ENCODE measurements at places on chromosomes 2 and 18.

GRCh38 chr2:154698296-154698720 is at the start of gene KCNJ3:
Gene KCNJ3, plus strand, starts transcription at chr2:154698695. Its CDS starts 81 bp downstream, at chr2:154698776.
- DNase-seq, result no peak

- DNase-seq, result no peak
These were observed 219.8 kb downstream of the SH3BP4 start for GRCh38 chr2:235171550-235172031.

- no peak for DNase-seq
These were observed 1.4 kb downstream of the KRCC1 start for GRCh38 chr2:88053934-88054781.

DNA sequence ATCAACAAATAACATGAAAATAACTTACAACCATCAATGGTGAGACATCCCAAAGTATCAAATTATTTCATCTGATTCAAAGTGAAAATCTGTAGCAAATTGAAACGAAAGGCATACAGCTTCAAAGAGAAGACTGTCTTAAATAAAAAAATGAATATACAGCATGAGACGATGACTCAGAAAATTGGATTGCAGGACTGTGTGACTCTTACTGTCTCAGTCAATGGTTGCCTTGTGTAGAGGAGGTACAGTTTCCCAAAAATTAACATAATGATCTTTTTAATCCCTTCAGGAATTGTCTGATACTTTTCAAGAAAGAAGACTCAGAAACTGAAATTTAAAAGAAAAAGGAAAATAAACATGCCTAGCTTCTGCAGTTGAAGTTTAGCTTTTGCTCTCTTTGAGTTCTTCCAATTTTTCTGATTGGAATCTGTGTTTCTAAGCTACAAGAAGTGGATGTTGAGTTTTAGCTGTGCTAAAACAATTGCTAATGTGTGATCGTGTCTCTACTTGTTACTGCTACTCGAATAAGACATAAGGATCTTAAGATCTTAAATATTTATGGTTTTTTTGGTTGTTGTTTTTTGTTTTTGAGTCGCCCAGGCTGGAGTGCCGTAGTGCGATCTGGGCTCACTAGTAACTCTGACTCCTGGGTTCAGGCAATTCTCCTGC is 41.1 kb upstream of the EPB41L3 start:
- DNase-seq, result no peak

DNA sequence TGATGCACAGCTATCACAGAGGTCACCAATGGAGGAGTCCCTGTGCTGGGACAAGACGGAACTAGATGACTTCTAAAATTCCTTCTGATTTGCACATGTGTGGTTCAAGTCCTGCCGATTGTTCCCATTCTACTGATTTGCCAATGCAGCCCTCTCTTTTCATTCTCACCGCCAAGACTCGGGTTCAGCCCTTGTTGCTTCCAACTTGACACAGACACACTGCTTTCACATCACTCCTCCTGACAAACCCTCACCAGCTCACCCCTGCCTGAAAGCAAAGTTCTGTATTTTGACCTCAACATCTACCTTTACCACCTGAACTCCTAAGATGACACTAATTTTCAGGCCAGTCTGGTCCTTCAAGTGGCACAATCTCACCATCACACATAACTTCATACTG is 25.5 kb downstream of the REEP1 start:
- DNase-seq, result no peak

GRCh38 chr2:235756491-235756890 is 262.6 kb downstream of the AGAP1 start:
- no peak for DNase-seq

DNA sequence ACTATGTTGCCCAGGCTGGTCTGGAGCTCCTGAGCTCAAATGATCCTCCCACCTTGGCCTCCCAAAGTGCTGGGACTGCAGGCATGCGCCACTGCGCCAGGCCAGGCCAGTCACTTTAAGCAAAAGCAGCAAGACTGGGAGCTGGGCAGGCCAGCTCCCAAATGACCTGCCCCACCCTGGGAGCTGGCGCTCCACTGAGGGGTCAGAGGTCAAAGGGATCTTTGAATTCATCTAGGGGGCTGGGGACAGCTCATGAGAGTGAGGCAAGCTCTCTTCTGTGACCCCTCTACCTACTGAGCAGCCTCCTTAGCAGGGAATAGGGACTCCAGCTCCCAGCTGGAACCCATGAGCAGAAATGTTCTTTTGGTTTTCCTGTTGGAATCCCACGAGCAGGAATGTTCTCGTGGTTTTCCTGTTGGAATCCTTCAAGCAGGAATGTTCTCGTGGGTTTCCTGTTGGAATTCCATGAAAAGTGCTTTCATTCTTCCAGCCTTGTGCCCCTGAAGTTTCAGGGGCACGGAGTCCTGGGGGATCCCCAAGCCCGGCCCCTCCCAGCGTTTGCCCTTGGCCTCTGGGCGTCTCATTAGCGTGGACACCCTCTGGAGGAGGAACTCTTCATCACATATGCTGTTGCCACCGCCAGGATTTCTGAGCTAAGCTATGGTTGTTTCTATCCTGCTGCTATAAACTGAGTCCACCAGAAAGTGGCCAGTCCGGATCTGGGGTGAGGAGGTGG is 162.0 kb upstream of the HAAO start:
- DNase-seq, result no peak

GRCh38 chr2:135132314-135132713 is 80.2 kb downstream of the RAB3GAP1 start:
- no peak for DNase-seq

DNA sequence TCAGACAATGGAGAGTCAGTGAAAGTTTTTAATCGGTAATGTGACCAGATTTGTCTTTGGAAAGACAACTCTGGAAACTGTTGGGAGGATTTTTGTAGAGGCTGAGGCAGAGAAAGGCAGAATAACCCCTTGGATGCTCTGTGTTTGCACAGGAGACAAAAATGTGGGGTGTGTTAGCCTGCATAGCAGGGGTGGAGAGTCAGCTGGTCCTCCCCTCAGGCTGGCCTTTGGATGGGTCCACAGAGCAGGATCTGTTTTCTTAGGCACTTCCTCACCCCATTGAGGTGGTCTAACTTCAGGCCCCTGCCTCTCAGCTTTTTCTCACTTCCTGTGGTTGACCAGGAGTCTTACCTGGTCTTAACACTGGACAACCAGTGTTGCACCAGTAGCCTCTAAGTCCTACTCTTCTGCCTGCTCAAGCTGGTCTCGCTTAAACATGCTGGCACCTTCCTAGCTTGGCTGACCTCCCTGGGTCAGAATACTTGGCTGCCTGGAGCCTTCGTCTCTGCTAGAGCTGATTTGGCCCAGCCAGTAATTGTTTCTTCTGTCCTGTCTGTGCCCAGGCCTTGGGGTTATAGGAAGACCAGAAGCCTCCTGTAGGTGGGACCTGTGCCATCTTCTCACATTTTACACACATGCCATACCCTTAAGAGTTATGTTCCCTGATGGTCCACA is 259.8 kb upstream of the RASGRP3 start:
- DNase-seq, result no peak

DNA sequence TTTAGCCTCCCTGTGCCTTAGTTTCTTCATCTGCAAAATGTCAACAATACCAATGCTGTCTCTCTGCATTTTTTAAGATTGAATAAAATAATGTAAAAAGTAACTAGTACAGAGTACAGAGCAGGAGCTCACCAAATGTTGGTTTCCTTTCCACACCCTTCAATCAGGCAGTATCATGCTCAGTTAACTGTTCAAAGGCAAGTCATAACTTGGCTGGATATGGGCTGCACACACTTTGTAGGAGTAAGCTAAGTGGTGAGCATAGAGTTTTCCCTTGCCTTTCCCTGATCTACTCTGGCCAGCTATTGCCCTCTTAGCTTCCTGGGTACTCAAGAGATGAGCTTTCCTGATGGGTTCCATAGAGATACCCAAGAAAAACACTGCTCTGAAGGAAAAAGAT is 77.9 kb downstream of the CYBRD1 start:
- no peak for DNase-seq

GRCh38 chr2:101766871-101767739 is 69.6 kb downstream of the MAP4K4 start:
- no peak for DNase-seq

DNA sequence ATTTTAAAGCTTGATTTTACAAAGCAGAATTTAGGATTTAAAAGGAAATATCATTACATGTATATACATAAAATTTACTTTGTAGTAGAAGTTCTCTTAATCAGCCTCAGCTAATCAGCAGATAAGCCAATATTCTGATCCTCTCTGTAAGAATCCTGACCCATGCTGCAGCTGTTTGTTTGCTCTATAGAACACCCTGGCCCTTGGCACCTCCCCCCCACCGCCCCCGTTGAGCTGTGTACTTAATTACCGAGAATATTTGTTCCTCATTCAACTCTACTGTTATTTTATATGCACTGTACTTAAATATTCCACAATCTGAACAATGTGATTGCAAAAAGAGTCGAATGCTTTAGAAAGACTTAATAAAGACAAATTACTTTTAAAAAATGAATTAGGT is 98.0 kb downstream of the EVA1A start:
- DNase-seq, result no peak

- no peak for DNase-seq
These were observed 239.1 kb upstream of the BOD1L2 start for GRCh38 chr18:56907771-56908170.

DNA sequence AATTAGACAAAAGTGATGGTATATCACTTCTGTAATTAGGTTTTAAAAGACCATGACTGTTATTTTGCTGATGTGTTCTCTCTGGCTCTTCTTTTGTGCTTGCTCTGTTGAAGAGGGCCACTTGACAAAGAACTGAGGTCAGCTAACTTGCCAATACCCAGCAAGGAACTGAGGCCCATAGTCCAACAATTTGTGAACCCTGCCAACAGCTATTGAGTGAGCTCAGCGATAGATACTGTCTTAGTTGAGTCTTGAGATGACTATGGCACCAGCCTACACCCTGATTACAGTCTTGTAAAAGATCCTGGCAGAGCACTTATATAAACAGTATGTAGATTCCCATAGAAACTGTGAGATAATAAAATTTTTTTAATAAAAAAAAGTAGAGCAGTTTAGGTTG is 103.0 kb downstream of the BMPR2 start:
- DNase-seq, result no peak

GRCh38 chr2:180656455-180656847 is 324.0 kb upstream of the UBE2E3 start:
- DNase-seq, result no peak

DNA sequence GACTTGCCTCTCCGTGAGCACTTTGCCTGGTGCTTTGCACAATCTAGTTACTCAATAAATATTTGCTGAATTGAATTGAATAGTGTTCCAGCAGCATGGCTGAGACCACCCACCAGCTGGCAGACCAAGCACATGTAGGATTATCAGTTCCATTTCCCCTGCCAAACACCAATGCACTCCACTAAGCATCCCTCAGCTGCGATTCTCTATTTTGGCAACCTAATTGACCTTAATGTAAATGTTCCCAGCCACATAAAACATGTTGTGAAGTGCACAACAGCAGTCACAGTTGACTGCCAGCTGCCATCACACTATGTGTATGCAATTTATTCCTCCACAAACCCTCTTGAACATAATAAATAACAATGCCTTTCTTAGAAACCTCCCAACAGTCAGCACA is 1879.4 kb upstream of the PIK3C3 start:
- no peak for DNase-seq

DNA sequence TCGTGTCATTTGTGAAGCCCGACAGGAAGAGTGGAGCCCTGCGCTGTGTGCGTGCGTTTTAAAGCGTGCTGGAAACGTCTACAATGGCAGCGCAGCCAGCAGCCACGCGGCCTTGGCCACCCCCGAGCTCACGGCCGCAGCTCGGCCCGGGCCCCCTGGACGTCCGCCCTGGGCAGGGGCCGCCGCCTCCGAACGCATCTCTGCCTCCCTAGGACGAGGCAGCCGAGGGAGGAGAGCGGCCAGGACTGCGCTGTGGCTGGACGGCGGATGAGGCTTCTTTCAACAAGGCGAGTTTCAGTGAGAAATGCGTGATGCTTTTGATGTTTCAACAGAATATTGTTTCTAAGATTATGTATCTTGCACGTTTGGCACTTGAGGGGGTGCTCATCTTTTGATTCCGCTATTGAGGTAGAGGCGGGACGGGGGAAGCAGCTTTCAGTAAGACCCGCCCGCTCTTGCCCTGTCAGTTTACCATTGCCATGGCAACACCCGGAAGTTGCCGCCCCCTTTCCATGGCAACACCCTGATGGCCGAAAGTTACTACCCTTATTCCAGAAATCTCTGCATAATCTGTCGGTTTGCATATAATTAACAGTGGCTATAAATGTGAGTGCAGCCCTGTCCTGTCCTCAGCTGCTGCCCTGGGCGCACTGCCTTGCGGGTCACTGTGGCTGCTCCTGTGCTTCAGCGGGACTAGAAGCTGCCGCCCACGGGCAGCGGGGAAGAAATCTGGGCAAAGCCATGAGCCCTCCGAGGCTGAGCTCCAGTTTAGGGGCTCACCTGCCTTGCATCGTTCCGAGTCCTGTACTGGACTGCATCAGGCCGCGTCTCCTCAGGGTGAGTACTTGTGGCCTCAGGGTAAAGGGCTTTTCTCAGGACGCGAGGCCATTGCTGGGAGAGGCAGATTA is 38.6 kb downstream of the ADNP2 start:
- no peak for DNase-seq

GRCh38 chr2:4732560-4732959 is 959.6 kb upstream of the SOX11 start:
- DNase-seq, result no peak

DNA sequence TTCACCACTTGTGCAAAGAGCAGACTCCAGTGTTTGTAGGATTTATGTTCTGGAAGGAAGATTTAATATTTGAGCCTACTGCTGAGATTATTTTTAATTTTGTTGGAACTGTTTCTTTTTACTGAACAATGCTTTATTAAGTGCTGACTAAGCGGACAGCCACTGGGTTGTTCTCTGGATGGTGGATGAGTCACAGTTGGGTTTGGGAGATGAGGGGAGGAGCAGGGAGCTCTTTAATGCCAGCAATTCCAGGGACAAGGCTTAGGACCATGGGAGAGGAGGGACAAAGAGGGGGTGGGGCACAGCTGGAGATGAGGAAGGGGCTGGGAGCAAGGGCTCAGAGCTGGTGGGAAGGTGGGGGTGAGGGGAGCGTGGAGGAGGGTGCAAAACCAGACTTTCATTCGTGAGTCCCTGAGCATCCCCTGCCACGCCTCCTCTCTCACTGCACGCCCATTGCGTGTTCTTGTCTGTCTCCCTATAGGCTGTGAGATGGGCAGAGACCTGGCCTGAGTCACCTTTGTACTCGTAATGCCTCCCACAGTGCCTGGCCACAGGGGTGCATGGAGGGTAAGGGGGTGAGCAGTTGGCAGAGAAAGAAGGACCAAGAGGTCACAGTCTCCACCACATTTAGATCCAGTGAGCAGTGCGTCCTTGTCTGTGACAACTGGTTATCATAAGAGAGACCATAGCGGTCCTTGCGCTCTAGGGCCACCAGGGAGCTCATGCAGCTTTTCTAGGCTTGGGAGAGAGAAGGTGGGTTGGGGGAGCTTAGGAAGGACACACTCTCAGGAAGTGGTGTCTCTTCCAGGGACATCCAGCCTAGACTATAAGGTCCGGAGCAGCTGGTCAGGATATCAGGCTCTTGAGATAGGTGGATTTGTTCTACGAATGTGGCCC is 18.4 kb downstream of the SLC4A3 start:
- DNase-seq, result no peak

DNA sequence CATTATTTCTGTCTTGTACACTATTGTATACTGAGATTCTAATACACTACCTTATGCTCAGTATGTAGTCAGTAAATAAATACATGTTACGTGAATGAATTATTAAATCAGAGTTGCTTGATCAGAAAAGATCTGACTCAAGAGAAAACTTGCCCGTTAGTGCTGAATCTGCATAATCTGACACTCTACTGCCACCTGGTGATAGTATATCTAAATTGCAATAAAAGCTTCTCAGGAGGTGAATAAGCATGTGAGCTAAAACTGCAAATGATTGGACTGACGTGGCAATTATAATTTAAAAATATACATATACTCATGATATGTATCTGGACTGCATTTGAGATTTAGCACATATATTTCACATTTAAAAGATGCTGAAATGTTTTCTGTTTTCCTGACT is 70.4 kb downstream of the KIAA1328 start:
- DNase-seq, result peak; percentile 1

All from NCI-H2081 treated with DMSO at 0.1 percent for 48 hours (cell line).